ENCODE measurements at places on chromosomes 5 and 9.

GRCh38 chr9:73146111-73146815, 5.4 kb upstream of the ANXA1 start:
- DNase-seq: no peak

GRCh38 chr5:122615146-122615545, 159.7 kb upstream of the SNX2 start:
- no peak for DNase-seq

DNA sequence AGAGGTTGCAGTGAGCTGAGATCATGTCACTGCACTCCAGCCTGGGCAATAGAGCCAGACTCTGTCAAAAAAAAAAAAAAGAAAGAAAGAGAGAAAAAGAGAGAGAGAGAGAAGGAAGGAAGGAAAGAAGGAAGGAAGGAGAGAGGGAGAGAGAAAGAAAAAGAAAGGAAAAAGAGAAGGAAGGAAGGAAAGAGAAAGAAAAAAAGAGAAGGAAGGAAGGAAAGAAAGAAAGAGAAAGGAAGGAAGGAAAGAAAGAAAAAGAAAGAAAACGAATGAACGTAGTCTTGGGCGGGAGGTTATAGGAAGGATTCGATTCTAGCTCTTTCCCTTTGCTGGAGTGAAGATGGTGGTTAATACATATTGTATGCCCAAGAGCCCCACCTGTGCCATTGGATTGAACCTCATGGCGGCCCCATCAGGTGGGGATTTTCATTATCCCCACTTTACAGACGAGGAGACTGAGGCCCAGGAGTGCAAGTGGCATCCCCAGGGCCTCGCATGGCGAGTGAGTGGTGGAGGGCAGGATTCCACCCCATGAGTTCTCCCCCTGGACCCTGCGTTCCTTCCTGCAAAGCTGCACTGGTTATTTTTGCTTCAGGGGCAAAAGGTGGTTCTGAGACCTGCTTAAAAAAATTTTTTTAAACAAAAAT, 80.9 kb upstream of the ASS1 start:
- no peak for DNase-seq

- DNase-seq: peak; percentile 55
Measured at GRCh38 chr9:104386425-104387069, 117.5 kb upstream of the OR13F1 start.

DNA sequence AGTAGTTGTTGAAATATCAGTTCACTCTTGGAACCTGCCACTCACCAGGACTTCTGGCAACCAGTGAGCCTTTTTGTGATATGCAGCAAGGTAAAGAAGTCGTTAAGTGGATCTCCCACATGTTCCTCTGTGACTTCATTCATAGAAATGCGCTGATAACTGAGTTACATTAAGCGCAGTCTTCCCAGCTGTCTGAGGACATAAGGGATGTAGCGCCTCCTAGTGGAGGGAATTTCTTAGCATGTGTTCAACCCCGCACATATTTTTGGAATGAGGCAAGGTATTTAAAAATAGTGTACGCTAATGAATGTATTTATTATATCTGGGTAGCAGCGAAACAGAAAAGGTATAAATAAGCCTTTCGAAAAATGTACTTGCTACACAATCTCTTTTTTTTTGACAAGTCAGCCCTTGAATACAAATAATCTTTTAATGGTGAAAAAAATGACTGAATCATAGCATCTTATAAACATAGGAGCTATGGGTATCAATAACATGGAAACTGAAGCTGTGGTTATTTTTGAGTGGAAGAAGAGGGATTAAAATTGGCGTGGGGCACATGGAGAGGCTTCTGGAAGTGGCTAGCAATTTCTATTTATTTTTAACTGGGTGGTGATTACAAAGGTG, 38.0 kb downstream of the PALM2AKAP2 start:
- peak; percentile 96 for DNase-seq

- DNase-seq: no peak
Measured at GRCh38 chr9:91720751-91721705, 229.0 kb downstream of the ROR2 start.

- peak; percentile 15 for DNase-seq
Measured at GRCh38 chr5:33074548-33074947, 363.4 kb downstream of the NPR3 start.

DNA sequence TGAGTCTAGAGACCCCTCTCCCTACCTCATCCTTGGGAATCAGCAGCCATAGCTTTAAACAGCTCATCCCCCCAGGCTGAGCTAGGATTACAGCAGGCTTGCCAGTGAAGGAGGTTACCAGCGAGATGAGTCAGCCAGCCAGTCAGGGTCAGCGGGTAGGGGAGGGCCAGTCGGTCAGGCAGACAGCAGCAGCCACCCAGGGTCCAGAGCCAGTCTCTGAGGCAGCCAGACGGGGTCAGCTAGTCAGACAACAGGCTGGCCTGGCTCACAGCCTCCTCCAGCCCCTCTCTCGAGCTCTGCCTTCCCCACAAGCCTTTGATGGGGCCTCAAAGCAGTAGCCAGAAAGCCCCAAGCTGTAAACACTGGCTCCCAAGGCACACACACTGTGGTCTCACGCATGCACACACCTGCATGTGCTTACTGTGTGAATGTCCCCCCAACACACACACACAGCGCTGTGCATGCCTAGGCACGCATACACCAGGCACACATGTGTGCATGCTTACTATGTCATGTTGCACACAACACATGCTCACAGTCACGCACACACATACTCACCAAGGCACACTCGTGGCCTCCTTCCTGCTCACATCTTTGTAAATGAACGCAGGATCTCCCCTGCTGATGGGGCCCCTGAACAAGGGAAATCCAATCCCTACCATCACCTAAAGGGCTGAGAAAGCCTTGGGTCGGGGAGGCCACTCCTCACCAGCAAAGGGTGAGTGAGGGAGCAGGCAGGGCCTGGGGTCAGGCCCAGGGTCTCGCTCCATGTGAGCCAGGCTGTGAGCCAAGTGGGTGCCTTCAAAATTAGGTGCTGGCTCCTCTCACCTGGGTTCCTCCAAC, 28.2 kb upstream of the CPLX2 start:
- DNase-seq: peak; percentile 73

DNA sequence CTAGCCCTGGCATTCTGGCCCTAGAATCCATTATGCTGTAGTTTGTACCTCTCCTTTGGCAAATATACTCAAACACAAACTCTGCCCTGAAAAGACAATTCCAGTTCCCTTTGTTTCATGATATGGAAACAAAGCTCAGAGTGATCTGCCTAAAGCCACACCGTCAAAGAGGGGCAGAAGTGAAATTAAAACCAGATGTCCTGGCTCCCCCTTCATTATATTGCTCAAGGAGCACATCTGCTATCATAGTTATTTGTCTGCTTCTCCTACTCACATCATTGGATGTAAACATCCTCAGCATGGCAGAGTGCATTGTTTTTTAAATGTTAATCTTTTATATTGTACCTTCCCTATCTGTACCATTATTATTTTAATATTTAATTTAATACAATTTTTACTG, 266.7 kb upstream of the SMARCA2 start:
- DNase-seq: no peak

Data from kidney tubule cell (primary cell).